ENCODE measurements at places on chromosomes 5 and 9.

GRCh38 chr5:15365070-15365469 lies 134.9 kb upstream of the FBXL7 start:
- no peak for DNase-seq

DNA sequence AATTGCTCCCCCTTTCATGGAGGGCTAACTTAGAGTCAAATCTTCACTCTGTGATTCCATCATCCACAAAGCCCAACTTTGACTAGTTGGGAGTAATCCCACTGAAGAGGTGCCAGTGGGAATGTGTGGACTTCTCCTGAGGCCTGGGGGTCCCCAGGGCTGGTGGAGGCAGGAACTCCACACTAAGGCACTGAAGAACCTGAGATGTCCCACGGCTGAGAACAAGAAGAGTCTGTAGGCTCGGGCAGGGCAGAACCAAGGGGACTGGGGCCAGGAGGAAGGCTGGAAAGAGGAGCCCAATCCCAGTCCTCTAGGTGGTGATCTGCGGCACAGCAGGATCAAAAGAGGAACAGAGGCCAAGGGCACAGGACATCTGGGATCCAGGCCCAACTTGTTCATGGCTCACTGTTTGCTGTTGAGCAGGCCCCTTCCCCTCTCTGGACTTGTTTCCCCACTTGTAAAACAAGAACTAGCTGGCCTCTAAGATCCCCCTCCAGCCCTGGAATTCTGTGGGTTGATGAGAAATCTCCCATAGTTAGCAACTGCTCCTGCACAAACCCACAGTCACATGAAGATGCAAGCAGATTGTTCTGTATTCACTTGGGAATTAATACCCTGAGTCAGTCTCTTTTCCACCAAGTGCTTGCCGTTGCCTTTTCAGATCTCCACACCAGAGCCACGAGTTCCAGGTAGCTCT lies 32.7 kb upstream of the ALDH1B1 start:
- no peak for DNase-seq

- DNase-seq: no peak
These were observed 98.6 kb upstream of the HMHB1 start for GRCh38 chr5:143713047-143714003.

DNA sequence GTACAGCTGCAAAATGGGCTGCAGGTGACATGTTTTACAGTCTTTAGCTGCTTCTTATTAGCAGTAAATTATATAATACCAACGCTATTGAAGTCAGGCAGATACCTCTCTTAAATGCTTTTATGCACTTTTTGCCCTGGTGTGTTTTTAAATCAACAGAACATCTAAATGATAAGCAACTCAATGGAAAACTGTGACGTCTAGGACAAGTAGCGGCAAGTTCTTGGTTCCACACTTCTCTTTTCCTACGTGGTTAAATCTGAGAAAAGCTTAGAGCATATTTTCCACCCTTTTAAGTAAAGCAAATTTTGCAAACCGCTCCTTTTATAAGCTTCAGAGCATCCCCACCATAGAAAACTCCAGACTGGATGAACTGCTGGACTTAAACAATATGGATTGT lies 58.1 kb downstream of the CEMIP2 start:
- DNase-seq: no peak

GRCh38 chr5:14671414-14671813 lies 6.9 kb downstream of the OTULIN start:
- DNase-seq: no peak

All from NCI-H524 (cell line).